EL (cell line): ENCODE measurements at places on chromosomes 4 and X.
A peak's percentile ranks its signal among the peaks of the same experiment; 100 is the strongest.

- no peak for DNase-seq
These were observed 151.0 kb downstream of the PALLD start for GRCh38 chr4:168647646-168648375.

DNA sequence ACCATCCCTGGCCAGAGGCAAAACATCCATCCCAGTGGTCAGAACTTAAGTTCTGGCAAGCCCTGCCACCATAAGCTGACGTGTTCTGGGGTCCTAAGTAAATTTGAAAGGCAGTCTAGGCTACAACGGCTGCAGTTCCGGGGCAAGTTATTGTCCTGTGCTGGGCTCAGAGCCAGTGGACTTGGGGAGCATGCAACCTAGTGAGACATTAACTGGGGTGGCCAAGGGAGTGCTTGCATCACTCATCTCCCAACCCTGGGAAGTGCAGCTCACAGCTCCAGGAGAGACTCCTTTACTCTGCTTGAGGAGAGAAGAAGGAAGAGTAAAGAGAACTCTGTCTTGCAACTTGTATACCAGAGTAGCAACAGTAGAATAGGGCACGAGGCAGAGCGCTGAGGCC is 425.4 kb upstream of the PITX2 start:
- no peak for DNase-seq

GRCh38 chr4:183638436-183638835 is 20.5 kb downstream of the RWDD4 start:
- peak; percentile 80 for DNase-seq

DNA sequence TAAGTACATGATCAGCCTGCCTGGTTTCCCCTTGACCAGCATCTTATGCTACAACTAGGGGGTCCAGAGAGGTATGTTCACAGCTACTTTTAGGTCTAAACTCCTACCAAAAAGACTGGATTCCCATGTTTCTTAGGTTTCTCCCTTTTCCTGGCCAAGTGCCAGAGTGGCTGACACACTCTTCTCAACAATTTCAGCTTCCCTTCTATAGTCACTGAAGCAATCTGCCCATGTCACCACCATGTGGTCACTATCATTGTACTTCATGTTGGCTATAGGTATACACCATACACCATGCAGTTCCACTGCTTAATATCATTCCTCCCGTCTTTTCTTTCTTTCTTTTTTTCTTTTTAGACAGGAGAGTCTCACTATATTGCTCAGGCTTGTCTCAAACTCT is 66.9 kb downstream of the KLHL13 start:
- DNase-seq, result no peak

DNA sequence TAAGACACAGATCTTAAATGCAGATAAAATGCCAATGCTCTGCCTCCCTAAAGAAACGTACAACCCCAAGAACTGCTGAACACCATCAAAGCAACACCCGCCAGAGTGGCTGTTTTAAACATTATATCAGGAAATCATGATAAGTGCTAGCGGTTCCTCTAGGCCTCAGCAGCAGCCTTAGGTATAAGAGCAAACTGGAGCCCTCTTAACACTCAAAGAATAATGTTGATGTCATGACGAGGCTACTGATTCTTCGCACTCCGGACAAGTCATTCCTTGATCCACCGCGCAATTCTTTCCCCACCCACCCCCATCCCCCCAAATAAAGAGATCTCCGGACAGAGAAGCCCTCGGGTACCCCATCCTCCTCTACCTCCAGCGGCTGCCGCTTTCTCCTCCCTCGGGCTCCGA is 507 bp downstream of the LIN54 start:
- peak; percentile 45 for DNase-seq

- peak; percentile 63 for DNase-seq
These were observed at the start of gene IGFBP7 for GRCh38 chr4:57109847-57110639. Gene IGFBP7, minus strand, starts transcription at chr4:57110385. Its CDS starts 34 bp downstream, at chr4:57110351.

- DNase-seq, result no peak
These were observed 48.5 kb downstream of the TLL1 start for GRCh38 chr4:165921546-165921945.

DNA sequence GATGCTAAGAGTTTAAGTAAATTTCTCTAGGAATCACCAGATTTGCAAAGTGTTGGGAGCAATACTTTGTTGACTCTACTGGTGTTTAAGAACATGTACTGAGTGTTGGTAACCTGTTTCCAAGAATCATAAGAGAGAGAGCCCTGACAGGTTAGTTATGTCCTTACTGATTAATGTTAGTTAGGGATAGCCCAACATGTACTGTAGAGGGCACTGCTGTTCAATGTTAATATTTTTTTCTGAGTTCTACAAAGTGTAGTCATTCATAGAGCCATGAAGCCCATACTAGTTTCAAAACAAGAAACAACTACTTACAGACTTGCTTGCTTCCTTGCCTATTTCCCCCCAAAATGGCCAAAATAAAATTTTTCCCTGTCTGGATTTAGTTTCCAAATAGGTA is 11.9 kb downstream of the TMPRSS11D start:
- DNase-seq, result peak; percentile 45

DNA sequence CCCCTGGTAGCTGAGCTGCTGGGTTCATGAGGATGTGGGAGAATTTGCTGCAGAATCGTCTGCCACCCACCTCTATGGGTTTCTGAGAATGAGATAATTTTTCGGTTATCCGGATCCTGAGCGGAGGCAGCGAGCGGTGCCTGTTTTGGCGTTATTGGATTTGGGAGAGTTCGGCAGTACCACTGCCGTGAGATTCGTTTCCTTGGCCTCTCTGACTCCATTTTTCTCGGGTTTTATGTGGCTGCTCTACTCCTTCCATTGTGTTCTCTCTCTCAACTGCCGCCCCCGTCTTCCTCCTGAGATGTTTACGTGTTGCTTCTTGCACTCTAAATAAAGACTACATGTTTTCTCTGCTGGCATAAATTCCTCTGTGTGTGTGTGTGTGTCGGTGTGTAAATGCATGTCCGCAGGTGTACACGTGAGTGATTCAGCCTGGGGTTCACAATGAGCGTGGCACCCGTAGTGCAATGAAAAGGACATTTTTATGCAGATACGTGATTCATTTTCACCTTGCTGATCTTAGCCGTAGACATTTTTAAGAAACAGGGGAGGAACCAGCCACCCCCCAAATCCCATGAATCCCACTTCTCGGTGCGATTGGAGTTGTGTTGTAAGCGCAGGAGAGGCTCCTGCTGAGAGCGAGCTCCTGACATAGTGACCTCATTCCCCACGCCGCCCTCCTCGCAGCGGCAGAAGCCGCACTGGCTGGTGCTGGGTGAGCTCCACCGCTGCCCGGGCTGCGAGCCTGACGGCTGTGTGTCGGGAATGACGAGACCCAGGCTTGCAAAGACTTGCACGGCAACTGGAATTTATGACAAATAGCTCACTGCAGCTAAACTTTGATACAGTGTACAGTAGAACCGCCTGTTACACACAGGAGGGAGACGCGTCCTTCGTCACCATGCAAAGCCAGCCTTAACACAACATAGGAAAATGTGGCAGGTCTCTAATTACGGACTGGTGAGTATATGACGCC is 82.2 kb downstream of the STOX2 start:
- peak; percentile 80 for DNase-seq

DNA sequence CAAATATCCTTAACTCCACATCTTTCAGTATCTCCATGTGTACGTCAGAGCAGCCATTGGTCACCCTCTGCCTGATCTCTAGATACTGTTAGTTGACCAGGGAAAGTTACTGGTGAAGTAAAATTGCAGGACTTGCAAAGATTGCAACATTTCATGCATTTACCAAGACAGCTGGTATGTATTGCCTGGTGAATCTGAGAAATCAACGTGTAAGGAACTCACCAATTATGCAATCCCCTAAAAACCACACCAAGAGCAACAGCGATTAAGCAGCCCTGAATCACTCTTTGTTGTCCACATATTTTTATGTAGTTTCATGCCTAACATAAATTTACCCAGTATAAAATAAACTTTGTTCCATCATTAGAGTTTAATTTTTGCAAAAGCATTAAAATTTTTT is 271.2 kb downstream of the NLGN4X start:
- DNase-seq, result no peak

- peak; percentile 51 for DNase-seq
These were observed 2.6 kb downstream of the SLC25A31 start for GRCh38 chr4:127732623-127733328.

- no peak for DNase-seq
These were observed 89.3 kb upstream of the MAML3 start for GRCh38 chr4:140243278-140243753.

DNA sequence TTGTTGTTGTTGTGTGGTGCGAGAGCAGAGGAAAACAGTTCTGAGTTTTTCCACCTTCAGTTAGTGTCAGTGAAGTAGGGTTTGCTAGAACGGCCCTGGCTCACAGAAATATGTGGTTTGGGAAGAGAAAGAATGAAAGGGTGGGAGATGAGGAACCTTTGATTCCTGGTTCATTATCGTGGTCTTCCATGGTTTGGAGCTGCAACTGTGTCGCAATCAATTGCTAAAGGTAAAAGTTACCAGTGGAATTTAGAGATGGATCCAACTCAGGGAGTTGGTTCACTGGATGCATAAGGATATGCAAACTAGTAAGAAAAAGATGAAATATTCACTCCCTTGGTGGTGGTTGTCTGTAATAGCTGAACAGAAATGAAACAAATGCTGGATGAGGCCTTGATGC is 35.6 kb upstream of the GPR34 start:
- no peak for DNase-seq

DNA sequence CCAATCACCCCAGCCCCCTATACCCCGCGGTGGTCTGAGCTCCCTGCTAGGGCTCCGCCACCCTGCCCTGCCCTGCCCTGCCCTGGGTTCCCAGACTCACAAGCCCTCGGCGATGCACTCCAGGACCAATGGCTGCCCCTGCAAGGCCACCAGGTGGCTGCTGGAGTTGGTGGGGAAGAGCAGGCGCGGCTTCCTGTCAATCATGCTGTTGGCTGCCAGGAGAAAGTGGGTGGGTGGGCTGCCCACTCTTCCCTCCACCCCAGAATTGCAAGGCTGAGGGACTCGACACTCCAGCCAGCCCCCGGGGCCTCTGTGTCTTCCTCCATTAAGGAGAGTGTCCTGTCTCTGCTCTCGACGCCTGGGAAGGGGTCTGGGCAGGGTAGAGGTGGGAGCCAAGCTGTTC is 15.7 kb downstream of the L1CAM start:
- DNase-seq, result no peak

DNA sequence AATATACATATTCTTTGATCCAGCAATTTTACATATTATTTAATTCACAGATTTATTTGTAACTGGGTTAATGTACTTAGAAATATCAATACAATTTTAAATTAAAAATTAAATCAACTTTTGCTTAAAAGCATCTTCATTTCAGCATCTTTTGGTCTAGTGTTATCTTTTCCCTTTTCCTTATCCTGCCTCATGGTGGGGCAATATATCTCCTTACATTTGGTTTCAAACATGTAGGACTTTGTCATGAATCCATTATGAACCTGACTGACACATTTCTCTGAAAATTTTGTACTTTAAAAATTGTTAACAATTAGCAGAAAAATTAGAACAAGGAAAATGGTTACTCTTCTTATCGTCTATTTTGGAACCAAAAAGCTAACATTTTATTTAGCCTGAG is 42.8 kb upstream of the ANK2 start:
- no peak for DNase-seq

DNA sequence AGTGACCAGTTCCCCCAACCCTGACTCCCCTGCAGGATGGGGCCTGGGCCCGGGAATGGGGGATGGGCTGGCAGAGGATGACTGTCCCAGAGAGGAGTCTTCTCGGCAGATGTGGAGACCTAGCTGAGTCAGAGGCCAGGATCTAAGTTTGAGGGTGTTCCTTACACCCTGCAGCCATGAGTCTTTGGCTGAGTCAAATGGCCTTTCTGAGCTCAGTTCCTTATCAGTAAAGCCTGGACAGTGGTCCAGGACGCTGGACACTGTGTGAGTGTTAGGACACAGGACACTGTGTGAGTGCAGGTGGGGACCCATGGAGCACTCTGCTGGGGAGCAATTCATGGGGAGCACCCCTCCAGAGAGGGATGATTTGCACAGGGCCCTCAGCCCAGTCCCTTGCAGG is 5.0 kb downstream of the IL9R start:
- DNase-seq, result peak; percentile 37

DNA sequence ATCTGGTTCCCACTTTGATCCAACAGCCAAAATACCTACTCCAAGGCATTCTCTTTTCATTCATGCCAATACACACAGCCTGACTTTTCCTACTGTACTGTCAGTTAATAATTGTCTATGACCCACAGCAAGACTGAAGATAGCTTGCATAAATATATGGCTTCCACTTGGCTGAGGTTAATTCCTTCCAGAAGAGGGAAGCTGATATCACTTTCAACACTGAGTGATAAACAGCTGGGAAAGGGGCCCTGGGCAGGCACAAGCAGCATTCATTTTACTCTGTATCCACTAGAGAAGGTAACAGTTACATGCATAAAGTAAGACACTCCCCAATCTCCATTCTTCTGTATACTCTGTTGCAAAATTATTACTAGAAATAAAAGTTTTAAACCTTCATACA is 200.2 kb upstream of the UGT8 start:
- DNase-seq, result no peak

GRCh38 chr4:113449410-113449974 is 312.0 kb downstream of the CAMK2D start:
- DNase-seq, result no peak

- DNase-seq, result no peak
These were observed 5.2 kb upstream of the RADX start for GRCh38 chrX:106606571-106606970.

GRCh38 chr4:163395758-163396157 is 52.1 kb downstream of the NPY5R start:
- peak; percentile 2 for DNase-seq

DNA sequence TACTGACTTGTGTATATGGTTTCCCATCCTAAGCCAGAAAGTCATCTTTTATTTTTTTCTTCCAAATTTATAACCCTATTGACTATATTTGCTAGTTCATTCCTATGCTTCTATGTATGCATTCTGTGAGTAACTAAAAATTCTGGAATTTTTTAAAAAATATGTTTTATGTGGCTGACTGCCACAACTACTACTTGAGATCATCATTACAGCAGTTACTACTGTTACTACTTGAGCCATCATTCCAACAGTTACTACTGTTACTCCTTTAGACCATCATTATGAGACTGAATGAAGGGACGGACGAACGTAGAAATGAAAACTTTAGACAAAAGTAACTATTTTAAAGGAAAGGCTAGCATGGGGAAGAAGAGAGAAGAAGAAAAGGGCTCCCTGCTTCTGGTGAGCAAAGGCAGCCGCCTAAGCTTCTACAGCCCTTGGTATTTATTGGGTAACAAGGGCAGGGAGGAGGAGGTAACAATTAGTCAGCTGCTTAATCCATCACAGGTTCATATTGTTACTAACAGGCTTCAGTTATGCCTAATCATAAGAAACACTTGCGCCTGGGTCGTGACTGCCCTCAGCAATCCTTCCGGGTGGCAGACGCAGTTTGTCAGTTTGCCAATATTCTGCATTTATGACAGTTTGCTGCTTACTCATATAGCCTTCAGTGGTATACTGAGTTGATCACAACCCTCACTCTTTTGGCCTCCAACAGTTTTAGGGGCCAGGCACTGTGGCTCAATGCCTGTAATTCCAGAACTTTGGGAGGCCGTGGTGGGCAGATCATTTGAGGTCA is 80.4 kb downstream of the PDLIM5 start:
- DNase-seq, result peak; percentile 92

DNA sequence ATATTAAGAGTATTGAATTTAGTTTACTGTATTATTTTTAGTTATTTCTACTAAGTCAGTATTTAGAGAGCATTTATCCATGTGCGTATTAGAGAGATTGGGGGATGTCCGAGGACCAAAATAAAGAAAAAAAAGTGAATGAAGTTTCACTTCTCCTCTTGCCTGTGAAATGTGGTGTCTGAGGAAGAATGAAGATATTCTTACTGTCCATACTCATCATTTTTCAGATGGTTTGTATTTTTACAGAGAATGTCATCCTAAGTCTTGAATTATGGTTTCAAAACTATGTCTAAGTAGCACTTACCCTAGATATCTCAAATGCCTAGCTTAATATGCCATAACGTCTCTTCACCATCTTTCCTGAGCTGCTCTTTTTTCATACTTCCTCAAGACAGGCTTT is 854.3 kb downstream of the C4orf33 start:
- no peak for DNase-seq
